Hematopoietic multipotent progenitor cell treated with erythropoietin and hydrocortisone succinate and interleukin-3 and kit ligand, for 17 days (in vitro differentiated cells): ENCODE measurements at places on chromosomes 2 and 18.
A peak's percentile ranks its signal among the peaks of the same experiment; 100 is the strongest.

DNA sequence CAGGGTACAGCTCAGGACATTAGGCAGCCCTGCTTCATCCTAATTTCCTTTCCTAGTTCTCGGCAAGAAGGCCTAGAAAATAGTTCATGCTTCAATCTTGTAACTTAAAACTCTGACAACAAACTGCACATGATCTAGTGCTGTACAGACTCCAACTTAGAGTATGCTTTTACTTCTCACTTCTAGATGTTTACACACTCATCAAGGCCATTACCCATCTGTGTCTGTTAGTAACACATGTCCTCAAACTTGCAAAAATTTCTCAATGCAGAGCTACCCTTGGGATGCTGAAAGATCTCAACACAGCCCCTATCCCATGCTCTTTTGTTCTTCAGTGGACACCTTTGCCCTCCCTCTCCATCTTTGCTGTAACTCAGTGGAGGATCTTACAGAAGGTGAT lies 252.0 kb downstream of the OSR1 start:
- DNase-seq = no peak

DNA sequence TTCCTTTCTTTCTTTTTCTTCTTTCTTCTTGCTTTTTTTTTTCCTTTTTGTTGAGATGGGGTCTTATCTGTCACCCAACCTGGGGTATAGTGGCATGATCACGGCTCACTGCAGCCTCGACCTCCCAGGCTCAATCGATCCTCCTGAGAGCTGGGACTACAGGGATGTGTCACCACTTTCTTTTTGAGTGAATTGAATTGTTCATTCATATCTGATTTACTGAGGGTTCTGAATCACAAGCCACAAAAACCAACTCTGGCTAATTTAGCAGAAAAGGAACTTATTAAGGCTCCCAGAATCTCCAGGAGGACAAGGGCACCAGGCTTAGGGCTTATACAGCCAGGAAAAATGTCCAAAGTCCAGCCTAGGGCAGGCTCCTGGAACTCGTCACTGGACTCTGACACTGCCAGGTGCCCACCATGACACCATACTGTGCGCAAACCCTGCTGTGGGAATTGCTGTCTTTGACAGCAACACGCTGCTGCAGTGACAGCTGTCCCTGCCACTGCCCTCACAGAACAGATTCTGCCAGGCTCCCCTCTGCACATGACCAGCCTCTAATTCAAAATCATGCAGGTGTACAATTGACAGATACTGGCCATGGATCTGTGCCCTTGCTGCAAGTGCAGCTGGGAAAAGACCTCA lies 42.9 kb upstream of the EML6 start:
- no peak for DNase-seq

DNA sequence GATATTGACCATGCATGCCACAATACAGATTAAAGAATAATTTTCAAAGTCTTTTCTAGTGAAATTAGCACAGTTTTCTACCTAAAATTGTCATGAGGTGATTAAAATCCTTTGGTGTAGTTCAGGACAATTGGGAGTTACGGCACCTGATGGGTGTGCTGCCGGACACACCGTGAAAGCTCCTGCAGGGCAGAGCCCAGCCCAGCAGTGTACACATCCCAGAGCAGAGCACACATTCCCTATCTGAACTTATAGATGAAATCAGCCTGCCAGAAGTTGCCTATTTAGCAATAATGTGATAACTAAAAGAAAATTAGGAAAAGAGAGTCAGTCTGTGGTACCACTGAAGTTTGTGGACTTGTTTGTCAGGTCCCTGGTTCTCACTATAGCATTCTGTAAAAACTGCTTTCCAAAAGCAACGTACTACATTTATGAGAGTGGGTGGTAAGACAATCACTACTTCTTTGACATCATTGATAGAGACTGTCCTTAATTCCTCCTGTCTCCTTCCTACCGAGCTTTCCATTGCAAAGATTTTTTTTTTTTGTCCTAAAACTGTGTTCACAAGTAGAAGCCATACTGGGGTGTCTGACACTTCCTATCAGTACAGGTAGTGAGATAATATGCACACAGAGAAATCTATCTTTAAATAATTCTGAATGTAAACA lies 3.4 kb downstream of the CYTIP start:
- no peak for DNase-seq

GRCh38 chr18:26685438-26686157 lies 137.2 kb upstream of the KCTD1 start:
- no peak for DNase-seq

- no peak for DNase-seq
Measured at GRCh38 chr2:23418056-23418455, 33.1 kb downstream of the KLHL29 start.

- no peak for DNase-seq
Measured at GRCh38 chr2:240350696-240351087, 84.8 kb upstream of the GPC1 start.

- no peak for DNase-seq
Measured at GRCh38 chr18:76490033-76490432, 5.0 kb downstream of the ZNF516 start.

DNA sequence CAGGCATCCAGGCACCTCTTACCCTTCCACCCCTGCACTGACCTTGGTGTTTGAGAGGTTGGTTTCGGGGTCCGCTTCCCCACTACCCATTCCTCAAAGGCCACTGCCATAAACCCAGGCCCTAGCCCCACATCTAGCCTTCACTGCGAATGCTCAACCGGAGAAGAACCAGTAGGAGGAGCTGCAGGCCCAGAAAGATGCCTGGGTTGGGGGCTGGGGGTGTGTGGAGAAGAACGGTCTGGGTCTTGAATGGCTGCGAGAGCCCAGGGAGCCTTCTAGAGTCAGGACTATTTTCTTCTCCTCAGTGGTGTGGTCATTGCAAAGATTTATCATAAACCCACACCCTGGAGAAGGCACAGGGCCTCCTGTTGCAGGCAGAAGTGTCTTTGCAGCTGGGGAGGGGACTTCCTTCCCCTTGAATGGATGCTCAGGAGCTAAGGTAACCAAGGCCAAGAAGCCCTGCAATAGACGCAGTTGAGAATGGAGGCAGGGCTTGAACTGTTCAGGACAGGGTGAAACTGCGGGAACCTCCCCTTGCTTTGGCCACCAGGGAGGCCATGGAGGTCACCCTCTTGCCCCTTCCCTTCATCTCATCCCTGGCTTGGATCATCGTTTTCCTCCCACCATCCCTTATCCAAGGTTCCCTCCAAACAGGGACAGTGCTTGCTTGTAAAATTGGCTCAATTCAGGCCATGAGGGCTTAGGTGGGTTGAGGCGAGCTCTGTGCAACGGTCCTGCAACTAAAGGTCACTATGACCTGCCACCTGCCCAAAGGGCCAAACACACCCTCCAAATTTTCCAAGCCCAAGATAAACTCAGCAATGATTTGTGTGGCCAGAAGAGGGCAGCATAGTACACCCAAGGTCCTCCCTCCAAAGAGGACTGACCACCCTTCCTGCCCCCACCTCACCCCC lies 20.9 kb downstream of the THNSL2 start:
- DNase-seq = peak; percentile 48

GRCh38 chr2:19235308-19235707 lies 123.1 kb downstream of the OSR1 start:
- no peak for DNase-seq

DNA sequence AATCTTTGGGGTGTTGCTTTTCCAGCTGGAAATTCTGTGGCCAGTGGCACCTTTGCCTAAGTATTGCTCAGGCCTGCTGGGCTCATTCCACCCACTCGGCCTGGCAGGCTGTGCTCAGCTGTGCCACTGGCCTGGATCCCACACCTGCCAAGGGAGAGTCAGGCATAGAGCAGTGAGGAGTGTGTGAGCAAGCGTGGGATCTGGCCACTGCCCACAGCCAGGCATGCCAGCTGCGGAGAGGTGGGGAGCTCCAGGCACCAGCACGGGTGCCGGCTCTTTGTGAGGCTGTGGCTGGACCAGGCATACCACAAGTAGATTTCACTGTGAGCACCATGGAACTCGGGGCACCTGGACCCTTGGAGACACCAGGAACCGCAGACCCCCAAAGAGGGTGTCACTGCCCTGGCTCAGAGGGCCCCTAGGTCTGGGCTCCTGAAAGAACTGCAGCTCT lies 118.1 kb upstream of the MAP2 start:
- DNase-seq = no peak

GRCh38 chr18:49169037-49169521 lies 218.3 kb upstream of the SMAD7 start:
- DNase-seq = no peak

GRCh38 chr2:45259138-45259537 lies 249.9 kb upstream of the SIX2 start:
- DNase-seq = no peak

GRCh38 chr2:42974721-42975717 lies 182.6 kb upstream of the HAAO start:
- no peak for DNase-seq

DNA sequence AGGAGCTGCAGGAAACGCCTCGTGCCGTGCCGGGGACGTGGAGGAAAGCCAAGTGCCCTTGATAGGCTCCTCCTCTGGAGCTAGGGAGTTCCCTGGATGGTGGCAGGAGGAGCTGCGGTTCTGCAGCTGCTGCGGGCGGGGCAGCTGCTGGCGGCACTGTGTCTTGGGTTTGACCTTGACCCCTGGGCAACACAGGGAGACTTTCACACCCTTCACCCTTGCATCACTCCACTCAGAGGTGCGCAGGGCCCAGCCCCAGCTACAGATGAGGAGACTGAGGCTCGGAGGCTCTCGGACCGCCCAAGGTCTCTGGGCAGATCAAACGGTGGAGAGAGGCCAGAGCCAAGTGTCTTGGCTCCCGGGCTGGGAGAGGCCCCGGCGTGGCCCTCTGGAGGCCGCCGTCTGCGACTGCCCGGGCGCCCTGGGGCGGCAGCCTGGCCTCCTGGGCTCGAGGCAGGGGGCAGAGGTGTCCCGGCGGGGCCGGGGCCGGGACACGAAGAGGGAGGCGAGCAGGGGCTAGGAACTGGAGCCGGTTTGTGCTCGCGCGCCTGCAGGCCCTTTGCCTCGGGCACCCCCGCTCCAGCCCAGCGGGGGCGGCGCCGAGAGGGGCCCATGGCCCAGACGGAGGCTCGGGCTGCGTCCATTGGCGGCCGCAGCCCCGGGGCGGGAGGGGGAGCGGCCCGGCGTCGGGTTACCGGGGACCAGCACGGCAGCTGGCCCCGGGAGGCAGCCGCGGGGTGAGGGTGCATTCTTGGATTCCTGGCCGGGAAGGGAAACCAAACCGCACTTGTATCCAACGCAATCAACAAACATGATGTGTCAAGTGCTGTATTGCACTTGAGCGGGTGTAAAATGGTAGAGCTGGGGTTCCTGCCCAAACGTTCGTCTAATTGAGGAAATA lies 129.6 kb upstream of the SLC1A4 start:
- DNase-seq = no peak

- DNase-seq = no peak
Measured at GRCh38 chr2:54908591-54908990, 141.7 kb downstream of the RTN4 start.

DNA sequence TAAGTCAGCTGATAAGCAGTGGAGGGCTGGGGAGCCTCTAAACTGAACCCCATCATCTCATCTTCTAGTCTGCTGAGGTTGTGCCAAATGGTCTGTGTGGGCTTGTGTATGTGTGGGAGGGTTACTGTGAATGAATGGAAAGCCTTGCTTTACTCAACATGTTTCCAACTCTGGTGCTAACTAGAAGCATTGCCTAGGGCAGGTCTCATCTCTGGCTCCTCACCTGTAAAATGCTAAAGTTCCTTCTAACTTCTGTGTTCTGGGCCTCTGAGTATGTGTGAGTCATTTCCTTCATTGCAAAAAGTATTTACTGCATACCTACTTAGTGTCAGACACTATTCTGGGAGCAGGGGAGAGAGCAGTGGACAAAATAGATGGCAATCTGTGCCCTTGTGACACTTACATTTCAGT lies 1.3 kb downstream of the LIPG start:
- DNase-seq = no peak

- no peak for DNase-seq
Measured at GRCh38 chr2:172251231-172251630, 148.5 kb upstream of the DLX2 start.

DNA sequence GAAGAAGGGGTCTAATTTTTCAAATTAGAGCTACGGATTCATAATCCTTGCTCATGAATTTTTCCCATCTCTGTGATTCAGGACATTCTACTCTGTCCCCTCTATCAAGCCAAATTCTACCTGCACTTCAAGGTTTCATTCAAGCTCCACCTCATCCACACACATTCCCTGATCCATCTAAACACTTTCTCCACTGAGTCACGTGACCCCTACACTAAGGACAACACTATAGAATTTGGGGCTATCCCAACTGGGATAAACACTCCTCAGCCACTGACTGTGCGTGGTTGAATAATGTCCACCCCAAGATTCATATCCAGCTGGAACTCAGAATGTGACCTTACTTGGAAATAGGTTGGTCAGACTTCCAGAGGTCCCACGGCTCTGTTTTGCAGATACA lies 159.9 kb upstream of the ACVR2A start:
- no peak for DNase-seq

DNA sequence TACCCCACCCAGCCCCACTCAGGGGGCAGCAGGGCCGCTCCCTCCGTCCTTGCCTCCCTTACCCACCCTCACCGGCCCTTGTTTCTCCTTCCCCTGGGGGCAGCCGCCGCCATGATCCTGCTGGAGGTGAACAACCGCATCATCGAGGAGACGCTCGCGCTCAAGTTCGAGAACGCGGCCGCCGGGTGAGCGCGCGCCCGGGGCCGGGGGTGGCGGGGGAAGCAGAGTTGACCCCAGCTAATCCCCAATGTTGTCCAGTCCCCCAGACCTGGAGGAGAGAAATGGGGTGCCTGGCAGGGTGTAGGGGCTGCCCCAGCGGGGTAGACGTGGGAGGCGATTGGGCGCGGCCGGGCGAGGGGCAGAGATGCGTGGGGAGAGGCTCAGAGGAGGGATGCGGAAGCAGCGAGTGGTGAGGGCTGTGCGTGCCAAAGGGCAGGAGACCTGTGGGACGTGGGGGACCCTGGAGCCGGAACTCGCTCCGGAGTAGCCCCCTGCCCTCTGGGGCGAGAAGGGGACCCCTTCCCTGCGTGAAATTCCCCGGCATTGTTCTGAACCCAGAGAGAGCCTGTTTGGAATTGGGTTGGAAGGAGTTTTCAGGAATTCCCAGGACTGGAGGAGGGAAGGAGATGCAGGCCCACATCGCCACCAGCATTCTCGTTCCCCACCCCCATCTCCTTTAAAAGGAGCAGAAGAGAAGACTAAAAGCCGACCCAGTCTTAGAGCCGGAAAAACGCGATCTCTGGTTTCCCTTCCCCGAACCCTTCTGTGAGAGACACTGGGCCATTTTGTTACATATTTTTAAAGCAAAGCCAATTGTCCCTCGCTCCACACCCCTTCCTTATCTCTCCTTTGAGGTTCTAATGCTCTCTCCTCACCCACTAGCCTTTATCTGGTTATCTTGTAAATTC lies 625 bp downstream of the ARPC2 start:
- DNase-seq = peak; percentile 19

- no peak for DNase-seq
Measured at GRCh38 chr2:237485304-237485703, 1.7 kb upstream of the MLPH start.

DNA sequence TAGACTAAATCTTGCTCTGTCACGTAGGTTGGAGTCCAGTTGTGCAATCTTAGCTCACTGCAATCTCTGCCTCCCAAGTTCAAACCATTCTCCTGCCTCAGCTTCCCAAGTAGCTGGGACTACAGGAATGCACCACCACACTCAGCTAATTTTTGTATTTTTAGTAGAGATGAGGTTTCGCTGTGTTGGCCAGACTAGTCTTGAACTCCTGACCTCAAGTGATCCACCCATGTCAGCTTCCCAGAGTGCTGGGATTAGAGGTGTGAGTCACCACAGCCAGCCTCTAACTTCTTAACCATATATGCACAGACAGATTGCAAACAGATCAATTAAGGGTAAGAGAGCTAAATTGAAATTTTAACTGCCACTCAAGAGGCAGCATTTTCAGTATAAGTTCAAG lies 22.1 kb upstream of the CNGA3 start:
- DNase-seq = no peak
